ENCODE measurements at places on chromosomes 3 and 15. TPM values are rescaled to one million over a fixed set of nuclear protein-coding genes. Genes with fewer than 3 reads are reported as not detected.

TTLL13 gene
- total RNA-seq, result not detected

TMCO5A gene
- not detected for total RNA-seq

THSD4 gene
- total RNA-seq, result 60.5 TPM

NIT2 gene
- 21.4 TPM for total RNA-seq

PLA2G4D gene
- total RNA-seq, result not detected

C3orf49 gene
- total RNA-seq, result not detected

KIF7 gene
- 12.8 TPM for total RNA-seq

GABRR3 gene
- total RNA-seq, result not detected

SYNM gene
- total RNA-seq, result 1.1 TPM

PRR23C gene
- not detected for total RNA-seq

CSTA gene
- total RNA-seq, result 0.89 TPM

TGM4 gene
- total RNA-seq, result not detected

ANKUB1 gene
- not detected for total RNA-seq

RGMA gene
- under 0.01 TPM for total RNA-seq

RTP3 gene
- total RNA-seq, result not detected

C3orf22 gene
- total RNA-seq, result not detected

STRIT1 gene
- not detected for total RNA-seq

EFHB gene
- not detected for total RNA-seq

IL17RB gene
- not detected for total RNA-seq

CD80 gene
- total RNA-seq, result not detected

DUOXA2 gene
- not detected for total RNA-seq

KBTBD13 gene
- total RNA-seq, result not detected

EPHA3 gene
- total RNA-seq, result 0.71 TPM

ALDH1A2 gene
- 2.6 TPM for total RNA-seq

All from myometrial cell (primary cell).